ENCODE measurements at places on chromosomes 1 and 21. TPM values are rescaled to one million over a fixed set of nuclear protein-coding genes. Genes with fewer than 3 reads are reported as not detected.

The JAK1 gene
- polyA plus RNA-seq, result 29.5 TPM

The NCF2 gene
- polyA plus RNA-seq, result 22.5 TPM

The KDF1 gene
- 10.6 TPM for polyA plus RNA-seq

The PTGFRN gene
- polyA plus RNA-seq, result 15.4 TPM

The ENSA gene
- polyA plus RNA-seq, result 133 TPM

The SYTL1 gene
- polyA plus RNA-seq, result 104 TPM

The FCMR gene
- 5.1 TPM for polyA plus RNA-seq

The RAP1GAP gene
- polyA plus RNA-seq, result 6.9 TPM

The S100B gene
- 6.3 TPM for polyA plus RNA-seq

The OR10K2 gene
- not detected for polyA plus RNA-seq

The SHISA4 gene
- 11.0 TPM for polyA plus RNA-seq

The KRTAP19-1 gene
- polyA plus RNA-seq, result not detected

The VWA5B1 gene
- polyA plus RNA-seq, result not detected

The SCNM1 gene
- 29.7 TPM for polyA plus RNA-seq

All from adipose tissue (tissue), 3 donors.